AG04449 (cell line): ENCODE measurements at places on chromosomes 3 and 15.

- no peak for DNase-seq
Observed at GRCh38 chr15:62109982-62110851, 43.4 kb downstream of the C2CD4A start.

DNA sequence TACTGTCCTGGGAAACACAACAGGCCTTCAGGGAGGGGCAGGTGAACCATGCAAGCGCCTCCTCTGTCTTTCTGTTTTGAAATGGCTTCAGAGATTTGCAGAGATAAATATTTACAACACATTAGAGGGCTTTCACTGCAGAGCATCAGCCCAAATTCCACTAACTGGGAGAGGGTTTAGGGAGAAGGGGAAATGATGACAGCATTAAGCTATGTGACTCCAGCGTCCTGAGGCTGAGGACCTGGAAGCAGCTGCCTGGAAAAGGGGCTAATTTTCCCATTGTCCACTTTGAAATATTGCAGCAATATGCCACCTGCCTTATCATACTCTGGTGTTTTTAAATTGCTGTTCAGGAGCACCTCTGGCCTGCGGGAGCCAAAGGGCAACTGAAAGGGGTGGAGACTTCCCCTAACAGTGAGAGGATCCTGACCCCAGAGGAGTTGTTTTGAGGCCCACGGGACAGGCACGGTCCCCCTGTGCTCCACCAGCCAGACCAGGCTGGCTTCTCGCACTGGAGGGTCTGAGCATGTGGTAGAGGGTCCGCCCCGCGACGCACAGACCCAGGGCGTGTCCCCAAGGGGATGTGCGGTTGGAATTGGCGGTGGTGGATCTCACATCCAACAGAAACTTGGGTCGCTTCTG lies 110.6 kb downstream of the XXYLT1 start:
- no peak for DNase-seq

DNA sequence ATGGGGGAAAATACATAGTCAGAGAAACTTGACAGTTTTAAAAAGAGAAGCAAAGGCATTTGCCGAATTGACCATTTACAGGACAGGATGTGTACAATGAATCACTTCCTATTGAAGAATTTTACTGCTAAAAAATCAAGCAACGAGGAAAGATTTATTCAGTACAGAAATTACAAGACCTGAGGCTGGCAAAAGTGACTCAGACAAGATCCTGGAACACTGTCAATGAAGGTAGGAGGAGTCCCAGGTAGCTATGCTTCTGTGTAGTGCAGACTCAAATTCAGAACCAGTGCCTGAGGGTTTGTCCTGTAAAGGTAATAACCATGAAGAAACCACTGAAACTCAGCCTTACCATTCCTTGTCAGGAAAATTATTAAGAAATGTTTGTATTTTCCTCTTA lies 120.9 kb downstream of the ZMAT3 start:
- DNase-seq: no peak

DNA sequence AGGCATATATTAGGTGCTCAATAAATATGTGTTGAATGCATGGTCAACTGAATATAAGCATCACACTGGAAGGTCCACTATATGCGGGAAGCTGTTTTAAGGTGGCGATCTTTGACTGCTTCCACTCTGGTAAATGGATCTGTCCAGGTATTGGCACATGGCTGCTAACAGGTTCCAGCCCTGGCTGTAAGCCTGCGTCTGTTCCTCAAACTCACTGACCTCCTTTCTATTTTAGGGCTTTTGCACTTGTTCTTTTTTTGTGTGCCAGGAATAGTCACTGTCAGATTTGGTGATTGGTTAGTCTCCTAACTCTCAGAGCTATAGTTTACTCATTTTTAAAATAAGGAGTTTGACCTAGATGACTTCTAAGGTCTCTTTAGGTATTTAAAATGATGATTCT lies 46.2 kb downstream of the ADAMTSL3 start:
- DNase-seq: no peak

- DNase-seq: no peak
Observed at GRCh38 chr15:96171853-96172296, 158.6 kb upstream of the NR2F2 start.

- no peak for DNase-seq
Observed at GRCh38 chr3:184899953-184900595, 88.1 kb downstream of the VPS8 start.

- no peak for DNase-seq
Observed at GRCh38 chr3:80227216-80227615, 459.4 kb upstream of the ROBO1 start.
